ENCODE measurements at places on chromosomes 16 and 17.

- no peak for DNase-seq
Observed at GRCh38 chr17:11209906-11210305, 31.1 kb upstream of the SHISA6 start.

GRCh38 chr17:79368521-79368920, 242.3 kb downstream of the RBFOX3 start:
- no peak for DNase-seq

DNA sequence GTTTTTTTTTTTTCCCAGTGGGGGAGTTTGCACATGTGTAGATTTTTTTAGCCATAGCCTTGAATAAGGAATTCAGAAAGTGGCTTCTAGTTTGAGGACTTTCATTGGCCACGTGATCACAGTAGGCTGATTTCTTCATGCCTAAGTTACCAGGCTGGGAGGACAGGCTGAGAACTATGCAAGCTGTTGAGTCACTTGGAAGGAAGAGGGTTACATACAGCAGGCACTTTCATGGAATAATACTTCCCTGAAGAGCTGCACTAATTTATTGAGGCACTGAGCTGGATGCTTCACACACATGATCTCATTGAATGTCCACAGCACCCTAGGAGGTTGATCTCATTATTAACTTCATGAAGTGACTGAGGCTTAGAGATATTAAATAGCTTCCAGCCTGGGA, 22.8 kb downstream of the PRKCB start:
- DNase-seq, result no peak

DNA sequence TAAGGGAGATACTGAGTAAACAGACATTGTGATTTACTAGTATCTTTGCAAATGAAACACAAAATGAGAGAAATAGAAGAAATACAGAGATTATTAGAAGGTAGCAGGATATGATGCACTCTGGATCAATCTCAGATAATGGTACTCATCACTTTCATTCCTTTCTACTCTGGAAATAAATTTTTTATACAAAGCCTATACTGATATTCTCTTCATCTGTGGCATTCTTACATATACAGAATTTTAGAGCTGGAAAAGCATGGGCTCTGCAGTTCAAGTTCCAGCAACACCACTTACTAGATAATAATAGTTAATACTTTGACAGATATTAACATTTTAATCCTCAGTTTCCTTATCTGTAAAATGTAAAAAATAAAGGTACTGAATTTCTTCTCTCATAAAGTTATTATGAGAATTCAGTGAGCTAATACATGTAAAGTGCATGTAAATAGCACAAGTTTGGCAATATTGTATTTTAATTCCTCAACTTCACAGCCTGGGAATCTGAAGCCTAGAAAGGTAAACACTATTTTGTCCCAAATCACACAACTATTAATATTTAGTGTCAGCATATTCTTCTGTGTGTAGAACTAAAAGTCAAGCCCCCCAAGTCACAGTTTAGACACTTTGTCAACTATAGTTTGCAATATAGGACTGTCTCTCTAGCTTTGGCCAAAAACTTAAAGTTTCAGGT, 6.5 kb downstream of the RNF43 start:
- no peak for DNase-seq

DNA sequence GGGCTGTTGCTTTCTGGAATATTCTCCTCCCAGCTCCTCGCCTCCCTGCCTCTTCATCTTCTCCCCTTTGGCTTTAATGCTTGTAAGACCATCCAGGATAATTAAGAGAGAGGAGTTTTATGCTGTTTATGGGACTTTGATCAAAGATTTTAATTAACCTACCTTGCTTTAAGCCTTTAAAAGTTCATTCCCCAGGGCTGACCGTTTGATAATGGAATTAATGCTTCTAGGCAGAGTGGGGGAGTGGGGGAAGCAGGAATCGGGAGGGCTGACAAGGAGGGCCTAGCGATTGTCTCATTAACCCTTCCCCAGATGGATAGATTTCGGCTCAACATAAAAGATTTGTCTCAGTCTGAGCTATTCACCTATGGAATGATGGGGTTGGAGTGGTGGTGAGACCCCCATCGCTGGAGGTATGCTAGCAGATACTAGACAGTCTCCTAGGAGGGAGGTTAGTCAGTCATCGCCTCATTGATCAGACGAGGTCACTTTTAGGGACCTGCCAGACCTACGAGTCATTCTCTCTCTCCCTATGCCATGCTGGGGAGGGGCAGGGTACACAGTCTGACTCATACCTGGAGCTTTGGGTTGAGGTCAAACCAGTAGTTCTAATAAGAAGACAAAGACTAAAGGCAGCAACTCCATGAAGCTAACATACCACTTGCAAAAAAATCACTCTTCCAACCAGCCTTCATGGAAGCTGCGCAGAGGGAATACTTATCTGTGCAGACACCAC, 236.6 kb upstream of the NLRP1 start:
- peak; percentile 60 for DNase-seq

DNA sequence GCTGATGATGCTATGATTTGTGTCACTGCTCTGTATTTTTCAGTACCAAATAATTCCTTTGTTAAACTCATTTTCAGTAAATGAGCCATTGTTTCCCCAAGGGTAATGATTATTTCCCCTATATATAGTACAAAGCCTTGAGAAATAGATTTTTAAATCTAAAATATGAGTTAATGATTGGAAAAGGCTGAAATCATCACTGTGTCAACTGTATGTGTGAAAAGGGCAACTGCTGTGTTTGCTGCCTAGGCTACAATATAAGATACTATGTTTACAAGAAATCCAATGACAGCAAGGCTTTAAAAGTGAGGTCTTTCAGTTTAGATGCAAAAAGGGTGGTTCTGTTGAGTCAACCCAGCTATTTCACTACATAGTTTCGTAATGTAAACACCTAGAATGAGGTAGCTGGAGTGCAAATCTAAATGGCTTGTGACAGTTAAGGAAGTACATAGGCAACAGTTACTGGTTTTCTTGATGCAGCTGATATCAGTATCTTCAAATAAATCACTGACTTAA, 15.3 kb downstream of the NLK start:
- no peak for DNase-seq

DNA sequence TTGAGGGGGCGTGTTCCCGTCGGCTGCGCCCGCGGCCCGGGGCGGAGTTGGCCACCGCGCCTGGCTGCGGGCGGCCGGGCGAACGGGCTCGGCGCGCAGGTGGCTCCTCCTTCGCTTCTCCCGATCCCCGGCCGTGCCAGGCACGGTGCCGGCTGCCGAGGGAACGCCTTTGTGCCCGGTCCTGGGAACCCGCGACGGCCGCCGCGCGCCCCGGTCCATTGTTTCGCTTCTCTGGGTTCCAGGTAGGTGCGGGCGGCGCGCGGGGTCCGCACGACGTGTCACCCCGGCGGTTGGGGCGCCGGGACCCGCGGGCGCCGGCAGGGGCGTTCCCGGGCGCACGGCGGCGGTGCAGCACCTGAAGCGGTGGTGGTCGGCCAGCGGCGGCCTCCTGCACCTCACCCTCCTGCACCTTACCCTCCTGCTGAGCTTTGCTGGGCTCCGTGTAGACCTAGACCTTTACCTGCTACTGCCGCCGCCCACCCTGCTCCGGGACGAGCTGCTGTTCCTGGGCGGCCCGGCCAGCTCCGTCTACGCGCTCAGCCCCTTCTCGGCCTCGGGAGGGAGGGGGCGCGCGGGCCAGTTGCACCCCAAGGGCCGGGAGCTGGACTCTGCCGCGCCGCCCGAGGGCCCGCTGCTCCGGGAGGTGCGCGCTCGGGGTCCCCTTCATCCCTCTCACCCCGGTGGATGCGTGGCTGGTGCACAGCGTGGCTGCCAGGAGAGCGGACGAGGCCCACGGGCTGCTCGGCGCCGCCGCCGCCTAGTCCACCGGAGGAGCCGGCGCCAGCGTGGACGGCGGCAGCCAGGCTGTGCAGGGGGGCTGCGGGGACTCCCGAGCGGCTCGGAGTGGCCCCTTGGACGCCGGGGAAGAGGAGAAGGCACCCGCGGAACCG, 99.9 kb downstream of the EFCAB13 start:
- peak; percentile 5 for DNase-seq

GRCh38 chr17:78895322-78895721, 7.7 kb downstream of the CEP295NL start:
- DNase-seq, result no peak

GRCh38 chr17:64084086-64084939, 45.6 kb downstream of the ERN1 start:
- peak; percentile 84 for DNase-seq

GRCh38 chr17:50053654-50053960, 2.3 kb upstream of the ITGA3 start:
- no peak for DNase-seq

- no peak for DNase-seq
Observed at GRCh38 chr16:14606102-14606501, 24.0 kb downstream of the PARN start.

GRCh38 chr16:85621698-85622428, 8.7 kb downstream of the GSE1 start:
- no peak for DNase-seq

DNA sequence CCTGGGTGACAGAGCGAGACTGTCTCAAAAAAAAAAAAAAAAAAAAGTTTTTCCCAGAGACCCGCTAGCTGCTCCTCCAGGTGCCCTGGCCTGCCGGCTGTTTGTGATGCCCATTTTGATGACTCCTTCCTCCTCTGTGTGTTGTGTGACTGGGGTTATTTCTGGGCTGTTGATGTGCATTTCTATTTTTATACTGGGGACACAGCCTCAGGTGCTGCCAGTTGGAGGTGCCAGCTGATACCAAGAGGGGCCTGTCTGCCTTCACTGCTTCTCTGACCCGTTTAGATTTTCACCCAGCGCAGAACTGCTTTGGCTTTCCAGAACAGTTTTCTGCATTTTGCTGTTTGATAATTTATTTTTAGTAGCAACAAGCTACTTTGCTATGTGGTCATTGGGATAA, 6.7 kb downstream of the PLA2G15 start:
- DNase-seq, result no peak

Data from SW480 (cell line).